ENCODE measurements at places on chromosomes 5 and 9.
A peak's percentile ranks its signal among the peaks of the same experiment; 100 is the strongest.

- DNase-seq, result no peak
Measured at GRCh38 chr5:151130922-151131891, 26.4 kb downstream of the ANXA6 start.

GRCh38 chr5:111075520-111075919 is 4.0 kb downstream of the TSLP start:
- DNase-seq, result peak; percentile 57

- DNase-seq, result no peak
Measured at GRCh38 chr9:37565661-37566618, 10.2 kb downstream of the FBXO10 start.

DNA sequence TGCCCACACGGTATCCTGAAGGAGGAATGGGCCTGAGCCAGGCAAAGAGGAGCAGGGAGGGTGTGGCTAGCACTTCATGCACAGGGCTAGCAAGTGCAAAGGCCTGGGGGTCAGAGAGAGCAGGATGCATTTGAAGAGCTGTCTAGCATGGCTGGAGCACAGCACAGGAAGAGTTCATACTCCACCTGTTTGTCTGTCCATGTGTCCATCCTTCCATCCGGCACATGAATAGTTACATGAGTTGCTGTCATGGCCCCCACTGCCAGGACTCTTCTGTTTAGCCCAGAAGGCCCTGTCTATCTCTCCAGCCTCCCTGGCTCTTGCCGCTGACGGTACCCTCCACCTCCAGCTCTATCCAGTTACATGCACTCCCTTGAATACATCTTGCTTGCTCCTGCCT is 17.1 kb downstream of the RGS3 start:
- DNase-seq, result no peak

GRCh38 chr5:92401492-92401891 is 1018.4 kb upstream of the ARRDC3 start:
- DNase-seq, result peak; percentile 35

DNA sequence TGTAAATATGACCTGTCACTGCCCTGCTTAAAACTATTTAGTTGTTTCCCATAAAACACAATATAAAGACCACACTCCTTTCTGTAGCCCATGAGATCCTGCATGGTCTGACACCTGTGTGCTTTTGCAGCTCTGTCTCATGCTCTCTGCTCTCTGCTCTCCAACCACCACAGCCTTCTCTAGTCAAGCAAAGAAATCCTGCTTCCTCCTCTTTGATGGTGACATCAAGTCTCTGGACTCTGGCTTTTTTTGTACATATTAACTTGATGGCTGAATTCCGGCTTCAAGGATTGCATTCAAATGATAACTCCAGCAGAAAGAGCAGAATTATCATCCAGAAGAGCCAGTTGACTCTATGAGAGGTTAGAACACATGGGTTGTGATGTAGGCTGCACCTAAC is 58.2 kb downstream of the CHSY3 start:
- DNase-seq, result no peak

- DNase-seq, result no peak
Measured at GRCh38 chr5:119426057-119426456, 26.2 kb upstream of the HSD17B4 start.

All from non-pigmented ciliary epithelial cell (primary cell).